Fibroblast of the conjunctiva (primary cell): ENCODE measurements at places on chromosomes 11 and 22.

GRCh38 chr11:59212744-59213631 lies at the start of gene MPEG1:
TSS of gene MPEG1 (minus strand) at chr11:59212927. CDS start at chr11:59212865, 62 bp downstream.
- no peak for DNase-seq

DNA sequence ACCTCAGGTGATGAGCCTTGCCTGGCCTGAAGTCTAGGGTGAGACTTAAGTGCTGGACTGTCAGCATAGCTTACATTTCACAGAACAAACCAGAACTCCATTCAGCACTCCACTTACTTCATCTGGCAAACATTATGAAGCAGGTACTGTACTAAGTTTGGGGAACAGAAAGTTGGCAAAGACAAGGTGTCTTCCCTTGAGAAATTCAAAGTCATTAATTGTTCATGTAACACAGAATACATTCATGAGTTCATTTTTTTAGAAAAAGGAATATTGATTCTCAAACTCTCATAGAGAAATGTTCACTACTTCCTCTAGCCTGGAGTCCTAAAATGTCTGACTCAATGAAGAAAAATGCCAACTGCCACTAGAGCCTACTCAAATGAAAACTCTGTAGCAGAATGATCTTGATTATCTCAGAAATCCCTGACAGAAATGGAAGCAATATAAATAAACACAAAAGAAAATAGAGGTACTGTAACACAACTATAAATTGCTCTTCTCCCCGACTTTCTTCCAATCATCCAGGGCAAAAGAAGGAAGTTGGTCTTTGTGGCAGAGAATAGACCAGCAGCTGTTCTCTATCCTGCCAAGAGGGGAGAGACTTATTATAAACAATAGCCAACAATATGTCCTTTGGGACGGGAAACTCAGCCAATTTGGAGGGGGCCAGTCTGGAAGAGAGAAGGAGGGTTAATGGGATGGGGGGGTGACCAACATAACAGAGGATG lies 129.2 kb upstream of the MTMR2 start:
- no peak for DNase-seq

DNA sequence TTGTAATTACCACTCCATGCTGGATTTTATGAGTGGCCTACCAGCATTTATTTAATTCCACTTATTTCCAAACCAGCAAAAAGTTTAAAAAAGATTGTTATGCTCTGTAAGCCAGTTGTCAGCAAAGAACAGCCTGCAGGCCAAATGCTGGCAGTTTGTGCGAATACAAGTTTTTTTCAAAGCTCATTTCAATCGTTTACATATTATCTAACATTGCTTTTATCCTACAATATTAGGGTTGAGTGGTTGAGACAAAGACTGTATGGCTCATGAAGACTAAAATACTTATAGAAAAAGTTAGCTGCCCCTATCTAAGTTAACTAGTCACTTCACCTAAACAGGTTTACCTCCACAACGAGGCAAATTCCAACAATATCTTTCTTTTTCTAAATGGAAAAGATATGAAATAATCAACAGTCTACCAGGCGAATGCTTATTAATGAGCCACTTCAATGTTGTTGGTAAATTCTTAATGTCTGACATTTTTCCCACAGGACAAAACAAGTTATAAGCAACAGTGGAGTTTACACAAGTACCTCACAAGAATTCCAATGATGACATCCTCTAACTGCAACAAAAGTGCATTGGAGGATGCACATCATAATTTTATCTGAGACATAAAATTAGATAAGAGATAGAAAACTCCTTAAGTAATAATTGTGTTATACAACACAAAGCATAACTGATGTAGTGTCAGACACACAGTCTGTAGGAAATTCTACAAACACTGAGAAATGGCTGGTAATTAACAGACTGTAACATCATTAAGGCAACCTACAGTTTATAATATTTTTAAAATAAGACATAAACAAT lies 35.8 kb upstream of the POU2AF2 start:
- no peak for DNase-seq

GRCh38 chr11:124738713-124739478 lies 846 bp upstream of the NRGN start:
- no peak for DNase-seq

DNA sequence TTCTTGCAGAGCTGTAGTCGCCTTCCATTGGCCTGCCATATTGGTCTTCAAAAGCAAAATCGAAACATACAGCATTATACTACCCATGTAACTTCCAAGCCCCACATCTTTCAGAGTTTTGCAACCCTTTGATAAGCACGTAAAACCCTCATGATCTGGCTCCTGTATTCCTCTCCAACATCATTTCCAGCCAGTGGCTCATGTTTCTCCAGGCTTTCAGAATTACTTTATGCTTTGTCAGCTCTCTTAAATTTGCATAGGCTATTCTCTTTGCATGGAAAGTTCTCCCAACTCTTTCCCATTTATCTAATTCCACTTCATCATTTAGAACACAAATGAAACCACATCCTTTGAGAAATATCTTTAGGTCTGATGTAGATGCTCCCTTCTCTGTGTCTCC lies 67.8 kb upstream of the DDI1 start:
- no peak for DNase-seq

DNA sequence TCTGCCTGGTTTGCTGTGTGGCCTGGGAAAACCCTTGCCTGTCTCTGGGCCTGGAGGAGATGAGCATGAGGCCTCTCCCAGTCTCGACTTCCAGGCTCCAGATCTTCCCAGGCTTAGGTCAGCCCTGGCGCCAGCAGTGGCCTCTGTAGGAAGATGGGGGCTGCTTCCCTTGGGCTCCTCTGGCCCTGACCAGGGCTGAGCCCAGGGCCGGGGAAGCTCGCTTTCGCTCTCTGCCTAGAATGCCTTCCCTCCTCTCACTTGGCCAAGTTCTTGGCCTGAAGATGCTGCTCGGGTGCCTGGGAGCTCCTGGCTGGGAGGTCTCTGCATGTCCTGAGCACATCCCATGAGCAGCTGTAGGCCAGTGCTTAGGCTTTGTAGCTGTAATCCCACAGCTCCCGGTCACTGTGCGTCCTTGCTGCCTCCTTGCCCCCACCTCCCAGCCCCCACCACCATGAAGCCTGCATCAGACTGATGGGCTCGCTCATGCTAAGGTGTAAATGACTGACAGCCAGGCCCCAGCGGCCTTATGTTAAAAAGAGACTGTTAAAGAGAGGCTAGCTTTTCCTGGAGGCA lies 25.5 kb downstream of the SHISAL1 start:
- DNase-seq = no peak

DNA sequence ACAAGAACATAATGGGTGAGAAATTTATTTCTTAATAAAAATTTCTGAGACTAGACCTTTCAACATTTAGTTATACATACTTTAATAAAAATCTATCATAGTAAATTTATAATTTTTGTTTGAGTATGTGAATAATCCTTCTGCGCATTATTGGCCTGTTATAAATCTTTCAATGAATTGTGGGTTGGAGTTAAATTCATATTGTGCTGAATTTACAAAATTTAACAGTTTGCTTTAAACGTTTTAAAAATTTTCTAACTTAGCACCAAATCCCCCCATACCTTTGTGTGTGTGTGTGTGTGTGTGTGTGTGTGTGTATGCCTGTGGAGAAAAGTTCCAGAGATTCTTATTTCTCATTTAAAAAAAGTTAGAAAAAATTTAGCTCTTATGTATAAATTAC lies 111.0 kb downstream of the TMEM135 start:
- DNase-seq = no peak

- peak; percentile 85 for DNase-seq
Observed at GRCh38 chr11:129639300-129639699, 176.3 kb upstream of the TMEM45B start.

GRCh38 chr11:108959874-108960273 lies 295.0 kb downstream of the DDX10 start:
- no peak for DNase-seq

DNA sequence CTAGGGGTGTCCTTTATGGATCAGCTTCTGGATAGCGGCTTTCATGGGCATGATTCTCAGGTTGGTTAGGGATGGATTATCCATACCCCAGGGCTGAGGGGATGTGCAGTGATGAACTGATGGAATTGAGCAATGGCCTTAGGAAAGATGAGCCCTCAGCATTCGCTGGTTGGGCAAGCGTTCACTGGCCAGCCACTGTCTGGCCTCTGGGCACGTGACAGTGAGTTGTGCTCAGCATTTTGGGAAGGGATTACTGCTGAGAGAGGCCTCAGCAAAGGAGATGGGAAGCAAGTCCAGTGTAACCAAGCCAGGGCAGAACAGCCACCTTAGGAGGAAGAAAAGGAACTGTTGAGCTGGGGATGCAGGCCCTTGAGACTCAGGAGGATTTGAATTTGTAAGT lies 17.4 kb downstream of the UBASH3B start:
- no peak for DNase-seq

DNA sequence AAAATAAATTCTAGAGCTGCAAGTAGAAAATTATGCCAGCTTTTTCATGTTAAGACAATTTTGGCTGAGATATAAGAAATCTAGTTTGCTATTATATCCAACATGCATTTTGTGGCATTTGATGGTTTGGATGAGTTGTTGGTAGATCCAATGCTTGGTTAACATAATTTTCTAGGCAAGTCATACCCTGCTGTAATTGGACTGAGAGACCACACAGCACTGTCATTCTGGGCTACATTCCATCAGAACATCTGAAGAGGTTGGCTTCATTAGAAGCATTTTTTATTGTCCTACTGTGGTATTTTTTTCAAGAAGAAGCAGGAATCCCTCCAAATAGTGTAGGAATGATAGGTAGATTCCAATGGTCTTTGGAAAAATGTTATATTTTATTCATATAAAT lies 561.0 kb downstream of the LUZP2 start:
- no peak for DNase-seq

DNA sequence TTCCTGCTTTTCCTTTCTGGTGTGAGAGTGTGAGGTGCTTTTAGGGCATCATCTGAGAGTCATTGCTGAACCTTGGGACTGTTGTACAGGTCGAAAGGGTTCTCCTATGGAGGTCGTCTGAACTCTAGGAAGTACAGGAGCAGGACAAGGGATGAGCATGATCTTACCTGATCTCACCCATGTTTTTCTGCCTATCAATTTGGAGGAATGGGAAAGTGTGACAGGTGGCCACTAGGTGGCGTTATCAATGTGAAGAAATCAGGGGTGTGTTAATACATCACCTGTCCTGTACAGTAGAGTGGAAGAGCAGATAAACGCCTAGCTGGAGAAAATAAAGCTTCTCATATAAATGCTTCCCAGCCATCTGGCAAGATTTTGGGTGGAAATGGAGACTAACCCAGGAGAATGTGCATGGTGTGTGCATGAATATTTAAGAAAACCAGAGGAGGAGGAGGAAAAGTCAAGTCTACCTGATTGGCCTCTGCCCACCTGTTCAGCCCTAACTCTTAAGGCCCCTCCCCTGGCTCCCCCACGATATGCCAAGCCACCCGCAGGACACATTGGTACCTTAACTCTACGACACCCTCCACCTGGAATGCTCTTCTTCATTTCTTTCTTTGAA lies 72.0 kb upstream of the NARS2 start:
- DNase-seq = peak; percentile 14

DNA sequence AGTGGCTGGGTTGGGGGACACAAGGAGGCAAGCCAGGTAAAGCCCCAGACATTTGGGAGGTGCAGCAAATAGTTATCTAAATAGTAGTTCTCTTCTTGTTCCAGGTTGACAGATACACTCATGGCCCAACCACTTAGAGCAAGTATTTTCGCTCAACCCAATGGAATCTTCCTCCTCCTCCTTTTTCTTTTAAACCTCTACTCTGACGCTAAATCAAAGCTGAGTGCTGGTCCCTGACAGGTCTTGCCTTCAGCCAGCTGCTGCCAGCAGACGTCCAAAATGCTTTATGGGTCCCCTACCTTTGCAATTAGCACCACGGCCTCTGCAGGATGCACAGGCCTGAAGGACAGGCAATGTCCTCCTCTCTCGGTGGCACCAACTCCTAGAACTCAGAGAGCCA lies 558.5 kb downstream of the MIAT start:
- DNase-seq = no peak

GRCh38 chr11:20671856-20672546 lies 2.6 kb downstream of the NELL1 start:
- DNase-seq = no peak

- DNase-seq = peak; percentile 43
Observed at GRCh38 chr22:36180038-36180880, 19.7 kb upstream of the APOL3 start.

GRCh38 chr11:126647735-126648134 lies 292.2 kb downstream of the ST3GAL4 start:
- peak; percentile 62 for DNase-seq

DNA sequence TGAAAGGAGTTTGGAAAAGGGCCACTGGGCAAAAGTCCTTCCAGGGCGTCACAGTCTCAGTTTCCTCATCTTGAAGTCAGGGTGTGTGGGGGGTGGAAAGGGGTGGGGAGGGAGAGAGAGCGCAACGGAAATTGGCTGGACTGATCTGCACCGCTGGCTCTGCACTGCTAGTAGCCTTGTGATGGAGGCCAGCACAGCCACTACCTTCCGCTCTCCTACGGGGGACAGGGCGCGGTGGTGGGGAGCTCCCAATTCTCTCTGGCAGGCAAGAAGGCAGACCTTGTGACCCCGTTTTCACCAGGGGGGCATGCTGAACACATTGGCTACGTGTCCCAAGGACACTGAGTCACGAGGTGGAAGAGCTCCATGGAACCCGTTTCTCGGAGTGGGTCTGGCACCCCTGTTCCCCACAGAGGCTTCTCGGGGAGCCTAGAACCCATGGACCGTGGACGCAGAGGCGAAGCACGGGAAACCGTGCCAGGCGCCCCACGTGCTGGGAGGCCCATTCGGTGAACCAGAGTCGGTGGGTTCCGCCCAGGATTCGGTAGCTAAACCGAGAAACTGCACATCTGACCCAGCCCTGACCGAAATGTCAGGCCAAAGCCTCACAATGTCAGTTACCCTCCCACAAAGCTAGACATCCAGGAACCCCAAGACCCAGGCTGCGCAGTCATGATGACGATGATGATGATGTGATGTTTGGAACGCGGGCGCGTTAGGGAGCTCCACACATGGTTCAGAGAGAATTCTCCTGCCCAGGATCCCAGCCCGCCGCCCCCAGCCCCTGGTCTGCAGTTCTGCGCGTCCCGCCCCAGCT lies 28.3 kb upstream of the WNT11 start:
- DNase-seq = peak; percentile 29

DNA sequence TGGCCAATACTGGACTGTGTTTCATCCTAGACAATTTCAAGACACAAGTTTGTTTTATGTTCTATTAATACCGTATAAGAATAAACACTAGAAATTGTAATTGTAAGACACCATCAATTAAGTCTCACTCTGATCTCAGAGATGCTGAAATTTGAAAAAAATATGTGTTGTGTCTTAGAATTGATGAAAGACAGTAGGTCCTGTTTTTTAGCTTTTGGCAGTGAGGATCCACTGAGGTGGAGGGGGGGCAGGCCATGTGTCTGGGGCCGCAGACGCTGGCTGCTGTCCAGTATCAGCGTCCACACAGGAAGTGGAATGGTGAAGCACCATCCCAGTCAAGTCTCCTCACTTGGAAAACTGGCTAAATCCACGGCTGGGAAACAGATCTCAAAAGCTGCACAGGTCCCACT lies 22.5 kb upstream of the ALG8 start:
- no peak for DNase-seq

GRCh38 chr11:32581556-32581955 lies 2.1 kb upstream of the EIF3M start:
- DNase-seq = no peak

DNA sequence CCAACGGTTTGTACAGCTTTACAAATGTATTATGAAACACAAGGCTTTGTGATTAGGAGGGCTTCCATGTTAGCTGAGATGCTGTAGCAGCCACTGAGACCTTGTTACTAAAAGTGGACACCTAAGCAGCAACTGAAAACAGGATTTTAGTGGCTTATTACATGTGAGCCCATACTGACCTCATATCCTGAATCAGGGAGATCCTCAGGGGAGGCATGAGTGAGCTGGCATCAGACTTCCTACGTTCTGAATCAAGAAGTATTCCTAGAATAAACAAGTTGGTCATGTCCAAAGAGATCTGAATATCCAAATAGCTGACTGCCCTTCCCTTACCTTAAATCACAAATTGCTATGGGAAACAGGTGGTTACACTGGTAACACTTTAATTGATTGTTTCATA lies 59.1 kb upstream of the SCUBE2 start:
- DNase-seq = no peak
